Skeletal muscle cell (primary cell): ENCODE measurements at places on chromosomes 16 and 17.

DNA sequence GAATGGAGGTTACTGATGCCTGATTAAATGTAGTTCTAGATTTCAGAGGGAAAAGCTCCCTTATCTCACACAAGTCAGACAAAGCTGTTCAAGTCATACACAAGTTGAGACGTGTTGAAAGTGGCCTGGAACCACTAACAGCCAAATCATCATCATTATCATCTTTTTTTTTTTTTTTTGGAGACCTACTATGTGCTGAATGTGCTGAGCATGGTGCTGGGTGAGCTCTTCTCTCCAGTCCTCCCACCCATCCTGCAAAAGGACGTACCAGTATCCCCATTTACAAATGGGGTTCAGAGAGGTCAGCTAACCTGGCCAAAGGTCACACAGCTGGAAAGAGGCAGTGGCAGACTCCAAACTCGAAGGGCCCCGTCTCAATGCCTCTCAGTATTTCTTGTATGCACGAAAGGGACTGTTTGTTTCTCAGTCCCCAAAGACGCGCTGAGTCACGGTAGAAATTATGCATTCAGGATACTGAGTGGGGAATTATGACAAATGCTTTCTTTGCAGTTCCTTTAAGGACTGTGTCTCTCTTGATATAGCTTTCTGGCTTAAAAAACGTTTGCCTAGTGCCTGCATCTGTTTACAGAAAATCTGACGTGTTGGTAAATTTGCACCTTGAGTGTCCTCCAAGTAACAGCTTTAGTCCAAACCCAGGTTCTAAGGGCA lies 235.5 kb downstream of the XYLT1 start:
- no peak for DNase-seq

DNA sequence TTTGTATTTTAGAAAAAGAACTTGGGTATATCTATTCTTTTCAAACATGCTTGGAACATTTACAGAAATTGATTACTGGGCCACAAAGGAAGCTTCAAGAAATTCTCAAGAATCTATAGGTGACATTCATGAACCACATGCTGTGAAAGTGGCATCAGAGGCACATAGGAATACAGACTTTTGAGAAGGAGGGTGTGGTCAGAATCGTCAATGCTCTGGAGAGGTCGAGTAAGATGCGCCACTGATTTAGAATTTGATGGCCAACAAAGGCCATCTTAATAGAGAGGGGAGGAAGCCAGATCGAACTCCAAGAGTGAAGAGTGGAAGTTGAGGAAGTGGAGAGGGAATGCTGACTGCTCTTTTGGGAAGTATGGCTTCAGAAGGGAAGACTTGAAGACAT lies 3.5 kb upstream of the NSMCE1 start:
- no peak for DNase-seq

- DNase-seq, result no peak
These were observed 1307.6 kb upstream of the GOT2 start for GRCh38 chr16:60041671-60042070.

DNA sequence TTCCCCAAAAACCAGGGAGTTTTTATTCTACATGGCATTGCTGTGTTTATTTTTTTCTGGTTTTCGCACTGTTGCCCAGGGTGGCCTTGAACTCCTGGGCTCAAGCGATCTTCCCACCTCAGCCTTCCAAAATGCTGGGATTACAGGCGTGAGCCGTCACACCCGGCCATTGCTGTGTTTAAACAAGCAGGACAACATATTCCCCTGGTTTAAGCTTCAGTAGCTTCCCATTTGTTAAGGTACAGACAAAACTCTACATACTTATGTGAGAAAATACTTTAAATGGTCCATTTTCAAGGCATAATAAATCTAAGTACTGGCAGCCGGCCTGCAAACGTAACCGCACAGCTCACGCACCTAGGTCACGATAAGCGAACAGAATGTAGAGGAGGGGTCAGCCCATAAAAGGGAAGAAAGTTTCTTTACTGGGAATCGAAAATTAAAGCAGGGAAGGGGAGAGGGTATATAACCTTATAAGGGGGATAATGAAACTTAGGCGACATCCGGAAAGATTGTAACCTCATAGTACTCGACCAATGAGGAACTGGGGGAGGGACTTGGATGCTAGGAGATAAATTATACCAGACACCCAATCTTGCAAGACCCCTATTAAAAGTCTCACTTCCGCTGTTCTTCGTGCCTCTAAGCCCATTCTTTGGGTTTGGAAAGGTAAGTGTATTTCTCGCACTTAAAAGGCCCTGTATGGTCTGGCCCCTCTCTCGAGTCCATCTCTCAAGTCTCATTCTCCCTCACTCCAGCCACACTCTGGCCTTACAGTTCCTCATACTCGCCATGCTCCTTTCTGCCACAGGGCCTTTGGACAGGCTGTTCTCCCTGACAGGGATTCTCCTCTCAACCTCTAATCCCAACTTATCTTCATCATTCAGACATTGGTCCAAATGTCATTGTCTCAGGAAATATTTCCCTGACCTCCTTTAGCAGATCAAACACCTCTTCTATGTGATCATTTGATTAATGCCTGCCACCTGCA lies 59.2 kb downstream of the TEX14 start:
- DNase-seq, result no peak

DNA sequence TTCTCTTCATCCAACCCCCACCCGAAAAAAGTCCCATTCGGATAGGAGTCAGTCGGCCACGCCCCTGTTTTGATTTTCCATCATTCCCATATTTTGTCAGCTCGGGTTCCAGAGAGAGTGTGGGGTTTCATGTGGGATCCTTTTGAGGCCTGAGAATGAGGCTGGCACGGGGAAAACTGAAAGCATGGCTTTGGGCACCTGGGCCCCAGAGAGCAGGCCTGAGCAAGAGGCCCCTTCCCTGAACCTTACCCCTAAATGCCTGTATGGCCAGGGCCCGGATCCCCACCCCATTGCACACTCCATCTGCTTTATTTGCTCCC lies 4.6 kb upstream of the HOXB4 start:
- no peak for DNase-seq

DNA sequence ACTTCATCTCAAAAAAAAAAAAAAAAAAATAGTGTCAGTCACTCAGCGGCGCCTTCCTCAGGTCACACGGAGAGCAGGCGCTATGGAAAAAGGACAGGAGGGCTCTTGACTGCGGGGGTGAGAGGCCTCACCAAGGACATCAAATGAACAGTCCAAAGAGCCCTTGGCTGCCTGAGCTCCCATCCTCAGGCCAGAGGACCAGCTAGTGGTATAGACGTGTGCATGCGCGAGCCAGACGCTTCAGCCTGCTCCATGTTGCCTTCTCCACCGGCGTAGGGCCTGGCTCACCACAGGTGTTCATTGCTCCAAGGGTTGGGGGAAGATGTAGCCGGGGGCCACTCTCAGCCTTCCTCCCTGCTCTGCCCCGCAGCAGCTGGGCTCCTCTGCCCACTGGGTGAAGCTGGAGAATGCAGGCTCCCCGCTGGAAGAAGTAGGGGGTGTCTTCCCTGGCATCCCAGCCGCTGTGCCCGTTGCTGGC lies 65.8 kb upstream of the PLCG2 start:
- DNase-seq, result no peak

DNA sequence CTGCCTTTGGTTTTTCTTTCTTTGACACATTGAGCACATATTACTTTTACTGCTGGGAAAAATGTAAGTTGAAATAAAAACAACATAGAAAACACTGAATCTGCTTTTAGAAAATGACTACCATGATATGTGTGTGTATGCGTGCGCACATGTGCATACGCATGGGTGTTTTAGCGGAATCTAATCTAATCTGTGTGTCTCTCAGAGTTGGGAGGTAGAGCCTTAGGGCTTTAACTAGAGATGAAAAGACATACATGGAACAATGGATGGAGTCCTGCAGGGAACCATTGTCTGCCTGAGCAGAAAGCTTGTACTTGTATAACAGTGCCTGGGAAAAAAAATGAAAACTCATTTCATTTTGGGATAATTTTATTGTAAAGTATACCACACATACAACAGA lies 12.4 kb downstream of the SLFN5 start:
- no peak for DNase-seq

DNA sequence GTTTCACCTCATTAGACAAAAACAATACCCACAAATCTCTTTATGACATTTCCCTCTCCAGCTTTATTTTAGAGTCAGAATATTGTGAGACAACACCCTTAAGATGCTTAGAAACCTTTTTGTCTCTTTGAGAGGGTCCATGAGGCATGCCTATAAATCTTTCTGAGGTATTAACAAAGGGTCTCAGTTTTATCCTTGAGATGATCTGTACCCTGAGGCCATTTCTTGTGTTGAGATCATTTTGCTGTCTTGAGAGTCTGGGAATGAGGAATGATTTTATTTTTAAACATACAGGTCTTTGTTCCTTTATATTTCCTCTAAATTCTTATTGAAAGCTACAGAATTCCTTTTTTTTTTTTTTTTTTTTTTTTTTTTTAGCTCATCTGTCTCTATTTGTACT lies 179.7 kb upstream of the HS3ST4 start:
- DNase-seq, result no peak

- DNase-seq, result no peak
These were observed 62.5 kb downstream of the EMP2 start for GRCh38 chr16:10517868-10518267.

DNA sequence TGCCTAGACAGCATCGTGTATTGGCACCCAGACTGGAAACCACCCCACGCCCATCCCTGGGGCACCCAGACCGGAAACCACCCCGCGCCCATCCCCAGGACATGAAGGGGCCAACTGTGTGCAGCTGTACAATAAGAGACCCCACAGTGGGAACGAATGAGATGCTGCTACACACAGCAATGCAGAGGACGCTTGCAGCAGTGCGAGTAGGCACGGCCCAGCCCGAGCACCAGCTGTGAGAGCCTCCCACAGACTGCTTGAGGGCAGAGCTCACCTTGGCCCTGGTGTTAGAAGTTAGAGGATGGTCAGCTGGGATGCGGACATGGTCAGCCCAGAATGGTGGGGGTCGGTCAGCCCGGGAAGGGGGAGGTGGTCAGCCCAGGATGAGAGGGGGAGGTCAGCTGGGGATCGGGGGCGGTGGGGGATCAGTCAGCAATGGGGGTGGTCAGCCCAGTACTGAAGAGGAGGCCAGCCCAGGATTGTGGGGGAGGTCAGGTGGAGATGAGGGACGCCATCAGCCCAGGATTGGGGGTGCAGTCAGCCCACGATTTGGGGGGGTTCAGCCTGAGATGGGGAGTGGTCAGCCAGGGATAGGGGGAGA lies 340.0 kb downstream of the C16orf95 start:
- no peak for DNase-seq

GRCh38 chr16:31400191-31400590 lies 7.1 kb downstream of the ITGAD start:
- DNase-seq, result no peak

- no peak for DNase-seq
These were observed 32.2 kb downstream of the HS3ST3A1 start for GRCh38 chr17:13569398-13570123.

DNA sequence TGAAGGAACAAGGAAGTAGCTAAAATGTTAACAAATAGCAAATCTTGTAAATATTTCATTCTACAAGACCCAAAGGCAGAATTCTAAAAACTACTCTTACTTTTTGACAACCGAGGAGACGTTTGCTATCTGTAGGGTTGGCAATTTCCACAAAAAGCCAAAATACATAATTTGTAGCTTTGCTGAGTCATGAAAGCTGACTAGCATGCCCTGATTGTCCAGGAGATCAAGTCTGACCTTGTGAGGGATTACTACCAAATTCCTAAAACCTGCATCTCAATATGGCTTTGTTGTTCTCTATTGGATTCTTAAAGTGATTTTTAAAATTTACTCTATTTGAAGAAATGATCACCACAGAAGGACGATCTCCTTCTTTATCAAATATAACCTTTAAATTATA lies 10.8 kb downstream of the DNAJA2 start:
- no peak for DNase-seq

DNA sequence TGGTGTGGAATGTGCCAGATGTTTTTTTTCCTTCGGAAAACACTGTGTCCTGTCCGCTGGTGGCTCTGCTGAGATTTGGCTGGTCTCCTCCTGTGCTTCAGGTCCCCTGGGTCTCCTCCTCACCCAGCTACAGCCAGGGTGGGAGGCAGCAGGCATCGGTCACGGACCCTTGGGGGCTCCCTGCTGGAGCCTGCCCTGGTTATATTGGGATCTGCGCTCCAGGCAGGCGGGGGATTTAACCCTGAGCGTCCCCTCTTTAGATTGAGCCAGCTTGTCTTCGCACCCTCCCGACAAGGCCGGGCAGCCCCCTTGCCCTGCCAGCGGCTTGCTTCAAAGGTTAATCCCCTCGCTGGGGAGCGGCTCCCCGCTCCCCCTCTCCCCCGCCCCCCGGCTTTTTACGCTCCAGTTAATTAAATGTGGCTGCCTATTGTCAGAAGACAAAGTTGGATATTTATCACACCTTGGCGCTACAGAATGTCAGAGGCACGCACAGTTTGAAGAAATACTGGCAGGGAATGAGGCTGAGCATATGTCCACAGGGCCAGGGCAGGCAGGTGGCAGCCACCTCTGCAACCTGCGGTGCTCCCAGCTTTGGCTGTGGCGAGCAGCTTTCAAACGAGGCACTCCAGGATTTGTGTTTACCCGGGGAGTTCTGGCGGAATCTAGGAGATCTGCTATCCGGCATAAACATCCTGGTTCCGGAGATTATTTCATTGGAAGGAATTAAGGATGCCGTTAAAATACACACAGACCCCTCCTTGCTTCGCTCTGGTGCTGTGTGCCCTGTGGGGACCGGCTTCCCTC lies 38.2 kb upstream of the GSE1 start:
- DNase-seq, result no peak

DNA sequence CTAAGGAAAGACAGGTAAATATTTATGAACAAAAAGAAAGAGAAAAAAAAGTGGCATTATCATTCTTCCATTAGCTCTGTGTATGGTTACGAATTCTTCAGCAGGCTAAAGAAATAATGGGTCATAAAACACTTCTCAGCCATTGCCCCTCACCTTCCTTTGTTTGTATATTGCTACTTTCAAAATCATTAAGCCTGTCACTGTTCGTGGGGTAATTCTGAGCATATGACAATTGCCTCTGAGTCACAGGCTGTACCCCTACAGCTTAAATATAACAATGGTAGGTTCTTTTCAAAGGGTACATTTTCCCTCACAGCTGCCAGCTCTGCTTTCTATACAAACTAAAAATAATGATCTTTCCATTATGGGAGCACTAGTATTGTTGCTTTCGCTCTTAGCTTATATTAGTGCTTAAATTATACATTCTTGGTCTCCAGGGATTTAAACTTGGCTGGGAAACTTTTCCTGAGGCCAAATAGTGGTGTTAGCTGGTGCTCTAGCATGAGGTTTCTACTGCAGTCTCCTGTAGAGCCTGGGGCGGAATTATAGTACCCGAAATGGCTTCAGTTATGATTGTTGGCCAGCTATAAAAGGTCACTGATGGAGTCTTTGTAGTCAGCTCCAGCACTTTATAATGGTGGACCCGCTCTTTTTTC lies 74.7 kb upstream of the CDH11 start:
- no peak for DNase-seq

- peak; percentile 76 for DNase-seq
These were observed 58.4 kb downstream of the ELAC2 start for GRCh38 chr17:12959441-12959840.

DNA sequence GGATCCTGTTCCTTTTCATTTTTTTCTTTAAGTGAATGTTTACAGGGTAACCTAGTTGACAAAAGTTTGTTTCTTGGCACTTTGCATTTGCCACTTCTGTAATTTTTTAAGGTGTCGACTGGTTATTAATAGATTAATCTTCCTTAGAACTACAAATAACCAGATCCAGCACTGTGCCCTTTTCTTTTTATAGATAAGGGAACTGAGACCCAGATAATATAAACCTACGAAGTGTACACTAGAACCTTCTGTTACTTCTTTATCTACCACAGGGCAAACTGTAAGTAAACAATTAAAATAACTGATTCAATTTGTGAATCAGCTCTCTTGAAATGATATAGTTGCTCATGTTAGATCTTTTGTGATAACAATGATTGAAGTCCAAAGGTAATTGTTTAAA lies 55.4 kb downstream of the NLK start:
- no peak for DNase-seq

GRCh38 chr17:81456091-81456490 lies 56.5 kb downstream of the ACTG1 start:
- DNase-seq, result no peak
